ENCODE measurements at places on chromosomes 2 and 18.

DNA sequence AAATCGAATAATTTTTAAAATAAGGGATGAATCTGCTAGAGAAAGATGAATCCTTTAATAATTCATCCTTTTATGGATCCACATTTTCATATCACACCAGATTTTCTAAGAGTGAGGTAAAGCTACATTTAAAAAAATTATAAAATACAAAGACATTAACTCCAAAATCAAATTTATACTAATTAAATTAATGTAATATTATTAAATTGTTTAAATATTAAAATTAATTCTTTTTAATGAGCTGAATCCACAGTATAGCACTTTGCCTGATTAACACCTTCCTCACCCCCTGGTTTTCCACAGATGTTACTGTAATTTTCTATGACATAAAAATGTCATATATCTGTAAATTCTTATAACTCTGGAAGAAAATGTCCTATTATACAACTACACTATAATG, 26.2 kb downstream of the ZRANB3 start:
- DNase-seq, result no peak

DNA sequence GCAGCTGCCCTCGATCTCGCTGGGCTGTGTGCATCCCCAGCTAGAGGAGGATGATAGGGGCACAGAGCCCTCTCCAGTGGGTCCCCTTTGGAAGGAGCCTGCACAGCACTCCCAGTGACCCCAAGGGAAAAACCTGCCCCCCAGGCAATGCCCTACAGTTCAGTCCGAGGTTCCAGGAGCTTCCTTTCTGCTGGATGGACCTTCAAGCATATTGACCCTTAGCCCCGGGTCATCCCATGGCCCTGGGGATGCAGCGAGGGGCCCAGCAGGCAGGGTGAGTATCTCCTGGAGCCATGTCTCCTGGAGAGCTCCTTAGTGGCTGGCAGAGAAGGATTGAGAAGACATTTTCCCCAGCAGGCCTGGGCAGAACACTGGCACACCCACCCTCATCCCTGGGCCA, 45.4 kb upstream of the CTDP1 start:
- no peak for DNase-seq

DNA sequence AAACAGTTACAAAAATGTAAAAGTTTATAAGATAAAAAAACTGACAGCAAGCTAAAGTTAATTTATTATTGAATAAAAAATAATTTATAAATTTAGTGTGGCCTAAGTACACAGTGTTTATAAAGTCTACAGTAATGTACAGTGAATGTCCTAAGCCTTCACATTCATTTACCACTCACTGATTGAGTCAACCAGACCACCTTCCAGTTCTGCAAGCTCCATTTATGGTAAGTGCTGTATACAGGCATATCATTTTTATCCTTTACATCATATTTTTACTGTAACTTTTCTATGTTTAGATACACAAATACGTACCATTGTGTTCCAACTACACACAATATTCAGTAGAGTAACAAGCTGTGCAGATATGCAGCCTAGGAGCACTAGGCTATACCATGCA, 184.2 kb upstream of the LRATD1 start:
- no peak for DNase-seq

DNA sequence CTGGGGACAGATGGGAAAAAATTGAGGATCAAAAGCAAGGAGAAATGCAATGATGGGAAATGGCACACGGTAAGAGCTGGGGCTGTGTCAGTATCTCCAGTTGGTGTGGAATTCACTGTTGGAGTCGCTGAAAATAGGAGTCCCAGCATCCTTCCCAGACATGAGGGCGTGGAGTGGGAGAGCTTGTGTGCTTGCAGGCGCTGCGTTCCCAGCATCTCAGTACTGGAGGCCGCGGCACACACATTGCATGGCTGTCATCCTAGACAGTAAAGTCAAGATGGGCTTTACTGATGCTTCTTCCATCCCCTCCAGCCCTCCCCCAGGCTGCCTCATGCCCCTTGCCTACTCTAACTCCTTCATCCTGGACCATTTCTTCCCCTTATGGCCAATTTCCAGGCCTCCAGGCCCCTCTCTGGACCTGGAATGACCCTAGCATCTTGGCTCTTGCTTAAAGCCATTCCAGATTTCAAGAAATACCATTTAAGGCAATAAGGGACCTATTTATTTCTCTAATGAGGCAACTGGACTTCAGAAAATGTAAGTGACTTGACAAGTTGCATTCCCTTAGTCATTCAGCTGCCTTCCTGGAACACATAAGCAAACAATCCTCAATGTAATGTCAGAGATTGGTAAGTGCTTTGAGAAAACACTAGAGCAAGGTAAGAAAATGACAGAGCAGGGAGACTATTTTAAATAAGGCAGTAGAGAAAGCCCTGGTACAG, 70.5 kb upstream of the TTC39C start:
- DNase-seq, result no peak

GRCh38 chr18:8785855-8786482, 80.6 kb downstream of the MTCL1 start:
- DNase-seq, result no peak

DNA sequence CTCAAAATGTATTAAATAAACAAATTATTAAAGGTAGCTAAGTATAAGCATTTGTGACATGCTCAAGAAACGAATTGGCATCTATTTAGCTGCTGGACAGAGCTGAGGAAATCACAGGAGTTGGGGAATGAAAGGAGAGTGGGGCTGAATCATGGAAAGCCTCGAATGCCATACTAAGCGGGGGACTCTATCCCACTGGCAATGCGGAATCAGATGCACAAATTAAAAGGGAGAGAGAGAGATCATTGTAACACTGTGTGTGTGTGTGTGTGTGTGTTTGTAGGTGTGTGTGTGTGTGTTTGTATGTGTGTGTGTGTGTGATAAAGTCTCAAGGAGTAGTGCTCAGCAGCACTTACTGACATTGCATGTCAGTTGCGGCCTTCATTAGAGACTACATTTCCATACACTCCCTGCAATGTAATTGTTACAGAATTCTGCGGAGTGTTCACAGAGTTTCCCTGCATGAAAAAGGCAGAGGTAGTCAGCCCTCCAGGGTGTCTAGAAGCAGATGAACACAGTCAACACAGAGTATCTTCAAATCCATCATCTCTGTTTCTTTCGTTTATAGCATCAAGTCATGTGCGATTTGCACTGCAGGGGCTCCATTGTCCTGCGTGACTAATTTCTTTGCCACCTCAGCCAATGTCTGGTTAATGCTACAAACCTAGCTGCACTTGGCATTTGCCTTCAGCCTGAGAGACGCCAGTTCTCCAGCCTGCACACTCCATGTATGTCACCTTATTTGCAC, 111.7 kb upstream of the CYRIA start:
- no peak for DNase-seq

DNA sequence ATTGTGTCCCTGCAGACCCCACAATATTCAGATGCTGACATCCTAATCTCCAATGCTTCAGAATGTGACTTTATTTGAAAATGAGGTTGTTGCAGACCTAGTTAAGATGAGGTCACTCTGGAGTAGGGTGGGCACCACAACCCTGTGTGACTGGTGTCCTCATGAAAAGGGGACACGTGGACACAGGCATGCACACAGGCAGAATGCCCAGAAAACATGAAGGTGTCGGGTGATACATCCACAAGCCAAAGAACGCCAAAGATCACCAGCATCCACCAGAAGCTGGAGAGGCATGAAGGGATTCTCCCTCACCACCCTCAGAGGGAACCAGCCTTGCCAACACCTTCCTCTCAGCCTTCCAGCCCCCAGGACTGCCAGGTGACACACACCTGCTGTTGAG, 69.3 kb downstream of the AFF3 start:
- no peak for DNase-seq

GRCh38 chr18:29436459-29436858, 1259.5 kb upstream of the CDH2 start:
- no peak for DNase-seq

GRCh38 chr2:165601065-165601830, 131.8 kb downstream of the CSRNP3 start:
- no peak for DNase-seq

- no peak for DNase-seq
Observed at GRCh38 chr2:27353762-27354596, 2.6 kb downstream of the GTF3C2 start.

- DNase-seq, result no peak
Observed at GRCh38 chr2:207283356-207283755, 117.6 kb upstream of the KLF7 start.

DNA sequence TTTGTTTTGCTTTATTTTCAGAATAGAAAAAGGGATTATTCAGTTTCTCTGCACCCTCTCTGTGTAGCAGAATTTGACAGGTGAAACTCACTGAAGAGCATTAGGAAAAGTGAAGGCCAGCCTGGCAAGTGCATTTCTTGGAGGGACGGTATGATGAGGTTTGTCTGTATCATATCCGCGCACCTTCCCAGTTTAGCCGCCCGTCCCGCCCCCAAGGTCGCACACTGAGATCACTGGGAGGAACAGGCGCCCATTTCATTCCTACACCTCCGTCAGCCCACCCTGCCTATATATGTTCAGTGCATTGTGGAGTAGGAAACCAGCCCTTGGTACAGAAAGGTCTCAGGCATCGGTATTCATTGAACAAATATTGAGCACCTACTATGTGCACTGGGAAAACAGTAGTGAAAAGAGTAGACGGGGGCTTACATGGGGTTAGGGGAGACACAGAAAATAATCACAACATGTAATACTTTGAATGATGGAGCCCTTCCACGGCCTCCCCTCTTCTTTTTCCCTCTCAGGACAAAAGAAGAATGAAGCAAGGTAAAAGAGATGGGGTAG, 678 bp upstream of the FECH start:
- no peak for DNase-seq

GRCh38 chr2:158688721-158689120, 106.4 kb upstream of the DAPL1 start:
- DNase-seq, result no peak

DNA sequence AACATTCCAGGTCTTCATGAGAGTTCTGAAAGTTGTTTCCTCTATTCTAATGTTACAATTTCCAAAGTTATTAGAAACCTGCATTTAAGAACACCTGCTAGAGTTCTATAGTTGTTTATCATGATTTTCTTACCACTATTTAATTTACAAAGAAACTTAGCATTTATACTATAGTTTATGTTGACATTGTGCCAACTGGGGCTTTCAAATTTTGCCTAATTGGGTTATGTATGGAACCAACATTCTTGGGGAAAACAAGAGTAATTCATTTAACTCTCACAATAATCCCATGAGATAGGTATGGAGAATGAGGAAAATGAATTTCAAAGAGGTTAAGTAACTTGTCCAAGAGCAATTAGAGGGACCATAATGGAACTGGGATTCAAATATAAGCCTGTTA, 28.8 kb upstream of the ADCYAP1 start:
- no peak for DNase-seq

- DNase-seq, result no peak
Observed at GRCh38 chr2:40690036-40690435, 238.1 kb upstream of the SLC8A1 start.

GRCh38 chr2:3769766-3770165, 66.4 kb downstream of the DCDC2C start:
- no peak for DNase-seq

- no peak for DNase-seq
Observed at GRCh38 chr18:46343931-46344372, 239.8 kb downstream of the HAUS1 start.

- DNase-seq, result no peak
Observed at GRCh38 chr18:27130065-27130630, 55.0 kb downstream of the CHST9 start.

DNA sequence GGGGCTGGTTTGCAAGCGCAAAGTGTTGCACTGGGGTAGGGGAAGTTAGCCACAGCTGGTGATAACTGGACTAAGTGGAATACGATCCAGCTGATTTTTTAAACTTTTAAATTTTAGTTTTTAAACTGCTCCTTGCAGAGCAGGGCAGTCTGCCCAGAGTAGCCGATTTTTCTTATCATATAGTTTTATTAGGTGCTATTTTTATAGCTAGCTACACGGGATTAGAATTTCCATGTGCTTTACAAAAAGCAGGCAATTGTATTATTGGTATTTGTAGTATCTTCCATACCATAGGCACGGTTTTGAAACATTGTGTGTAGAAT, 9.6 kb downstream of the CPLX4 start:
- no peak for DNase-seq
